ENCODE measurements at places on chromosomes 12 and 14.

DNA sequence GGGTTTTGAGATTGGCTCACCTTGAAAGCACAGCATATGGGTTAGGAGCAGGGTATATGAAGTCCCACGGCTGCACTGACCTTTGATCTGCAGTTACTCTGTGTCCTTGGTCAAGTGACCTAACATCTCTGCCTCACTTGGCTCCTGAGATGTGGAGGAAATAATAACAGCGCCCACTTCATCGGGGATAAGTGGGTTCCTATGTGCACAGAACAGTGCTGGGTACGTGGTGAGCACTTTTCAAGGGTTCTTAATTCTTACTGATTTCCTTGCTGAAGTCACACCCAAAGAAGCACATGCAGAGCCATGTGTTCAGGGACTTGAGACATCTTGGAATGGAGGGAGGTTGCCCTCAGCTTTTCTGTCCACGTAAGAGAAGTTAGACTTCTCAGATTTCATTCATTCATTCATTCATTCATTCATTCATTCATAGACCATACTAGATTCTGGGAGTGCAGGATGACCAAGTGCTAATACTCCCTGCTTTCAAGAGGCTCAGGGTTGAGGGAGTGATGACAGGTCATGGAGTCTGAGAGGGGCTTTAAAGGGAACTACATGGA, 39.4 kb downstream of the ADGRD1 start:
- no peak for DNase-seq

DNA sequence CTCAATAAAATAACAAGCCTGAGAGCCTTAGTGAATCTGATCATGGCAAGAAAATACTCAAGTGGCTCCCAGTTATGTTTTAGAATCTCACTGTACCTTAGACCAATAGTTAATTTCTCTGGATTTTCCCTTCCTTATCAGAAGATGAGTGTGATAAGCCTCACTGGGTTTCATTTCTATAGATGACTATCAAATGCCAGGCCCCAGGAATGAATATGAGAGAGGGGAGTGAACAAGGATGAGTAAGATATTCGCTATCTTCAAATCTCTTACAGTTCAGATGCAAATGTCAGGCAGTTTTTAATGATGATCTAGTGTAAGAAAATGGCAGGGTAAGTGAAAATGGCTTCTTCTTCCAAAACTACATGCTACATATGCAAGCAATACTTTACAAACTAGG, 26.1 kb upstream of the OR10P1 start:
- DNase-seq = no peak

GRCh38 chr12:130086248-130086647, 76.0 kb upstream of the FZD10 start:
- DNase-seq = no peak

DNA sequence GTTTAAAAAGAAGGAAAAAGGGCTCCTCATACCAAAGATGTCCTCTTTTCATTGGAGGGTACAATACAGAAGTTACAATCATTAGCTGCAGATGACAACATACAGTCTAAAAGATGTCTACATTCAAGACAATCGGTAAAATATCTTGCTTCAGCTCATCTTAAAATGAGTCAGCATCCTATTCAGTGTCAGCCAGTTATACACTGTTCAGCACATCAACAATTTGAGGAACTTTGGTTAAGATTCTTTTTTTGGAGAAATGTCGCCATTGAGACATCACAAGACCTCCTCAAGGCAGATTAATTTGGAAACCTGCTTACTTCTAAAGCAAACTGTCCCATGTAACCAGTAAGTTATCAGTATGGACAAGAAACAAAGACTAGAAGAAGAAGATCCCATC, 100.7 kb upstream of the SLC38A4 start:
- no peak for DNase-seq

- DNase-seq = no peak
These were observed 674.4 kb downstream of the TMTC2 start for GRCh38 chr12:83361071-83361470.

DNA sequence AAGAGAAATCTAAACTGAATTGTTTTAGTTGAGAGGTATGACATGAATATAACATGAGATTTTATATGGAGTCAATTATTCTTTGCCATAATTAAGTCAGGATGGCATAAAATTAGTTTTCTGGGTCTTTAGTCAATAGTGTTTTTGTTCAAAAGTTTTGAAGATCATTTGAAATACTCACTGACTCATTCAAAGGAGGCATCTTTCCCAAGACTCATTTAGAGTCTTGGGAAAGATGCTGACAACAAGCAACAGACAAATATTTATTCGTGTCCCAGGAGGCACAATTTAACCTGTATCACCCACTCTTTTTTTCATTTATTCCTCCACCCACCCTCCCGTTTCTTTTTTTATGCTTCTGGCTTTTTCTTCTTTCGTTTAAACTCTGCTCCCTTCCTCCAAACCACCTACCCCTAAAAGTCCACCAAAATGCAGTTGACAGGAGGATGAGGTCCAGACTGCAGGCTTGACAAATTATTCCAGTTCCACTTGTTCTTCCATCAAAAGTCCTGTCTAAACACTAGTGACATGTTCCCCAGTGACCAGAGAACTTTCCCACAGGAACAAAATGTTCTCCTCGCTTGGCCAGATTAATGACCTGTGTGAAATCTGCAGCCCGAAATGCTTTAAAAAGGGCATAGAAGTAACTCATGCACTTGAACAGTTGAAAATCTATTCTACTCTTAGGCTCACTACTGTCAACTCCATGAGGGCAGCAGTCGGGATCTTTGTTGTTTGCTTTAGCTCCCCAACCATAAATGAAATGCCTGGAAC, 43.3 kb upstream of the CSRP2 start:
- no peak for DNase-seq

- DNase-seq = no peak
These were observed 42.3 kb upstream of the EPS8 start for GRCh38 chr12:15831315-15831978.

- no peak for DNase-seq
These were observed 247.7 kb downstream of the ATP23 start for GRCh38 chr12:58189030-58189429.

- no peak for DNase-seq
These were observed 6.8 kb downstream of the FIGNL2 start for GRCh38 chr12:51841727-51842126.

DNA sequence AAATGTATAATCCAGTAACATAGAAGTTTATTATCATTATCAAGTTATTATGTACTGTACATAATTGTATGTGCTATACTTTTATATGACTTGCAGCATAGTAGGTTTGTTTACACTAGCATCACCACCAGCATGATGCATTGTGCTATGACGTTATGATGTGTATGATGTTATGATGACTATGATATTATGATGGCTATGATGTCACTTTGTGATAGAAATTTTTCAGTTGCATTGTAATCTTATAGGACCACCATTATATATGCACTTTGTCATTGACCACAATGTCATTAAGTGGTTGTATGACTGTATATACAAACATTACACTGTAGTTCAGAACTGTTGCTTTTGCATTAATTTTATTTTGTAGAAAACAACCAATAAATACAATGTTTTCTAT, 173.4 kb downstream of the PPFIA2 start:
- no peak for DNase-seq

DNA sequence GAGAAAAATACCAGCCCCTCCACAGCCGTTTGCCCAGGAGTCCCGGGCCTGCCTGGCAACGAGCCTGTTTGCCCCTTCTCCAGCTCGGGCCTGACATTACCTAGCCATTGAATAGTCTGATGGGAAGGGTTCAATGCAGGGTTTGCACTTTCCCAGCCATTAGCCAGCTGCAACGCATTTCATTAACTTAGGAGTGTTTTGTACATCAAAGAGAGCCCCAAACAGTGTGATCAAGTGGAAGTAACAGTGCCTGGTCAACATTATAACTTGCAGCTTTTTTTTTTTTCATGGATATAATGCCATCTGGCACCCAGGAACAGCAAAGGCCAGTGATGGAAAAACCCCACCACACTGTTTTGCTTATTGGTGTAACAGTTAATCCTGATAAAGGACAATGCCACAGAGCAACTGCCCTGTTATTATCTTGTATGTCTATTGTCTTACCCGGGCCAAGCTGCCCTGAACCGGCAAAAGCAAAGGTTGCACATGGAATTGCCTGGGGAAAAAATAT, 38.0 kb downstream of the BTG1 start:
- DNase-seq = peak; percentile 65

DNA sequence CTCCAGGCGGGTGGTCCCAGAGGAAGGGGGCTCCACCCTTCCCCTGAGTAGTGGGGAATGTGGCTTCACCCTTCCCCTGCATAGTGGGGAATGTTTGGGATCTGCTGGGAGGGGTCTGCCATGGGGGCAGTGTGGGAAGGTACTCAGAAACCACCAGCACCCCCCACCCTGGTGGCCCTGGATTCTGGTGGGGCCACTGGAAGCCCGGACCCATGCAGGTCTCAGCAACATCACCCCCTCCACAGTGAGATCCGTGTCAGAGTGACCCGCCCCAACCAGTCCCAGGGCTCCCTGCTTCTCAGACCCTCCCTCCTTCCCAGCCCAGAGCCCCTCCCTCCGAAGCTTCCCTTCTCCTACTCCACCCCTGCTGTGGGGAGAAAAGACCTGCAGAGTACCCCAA, 30.3 kb upstream of the INF2 start:
- no peak for DNase-seq

DNA sequence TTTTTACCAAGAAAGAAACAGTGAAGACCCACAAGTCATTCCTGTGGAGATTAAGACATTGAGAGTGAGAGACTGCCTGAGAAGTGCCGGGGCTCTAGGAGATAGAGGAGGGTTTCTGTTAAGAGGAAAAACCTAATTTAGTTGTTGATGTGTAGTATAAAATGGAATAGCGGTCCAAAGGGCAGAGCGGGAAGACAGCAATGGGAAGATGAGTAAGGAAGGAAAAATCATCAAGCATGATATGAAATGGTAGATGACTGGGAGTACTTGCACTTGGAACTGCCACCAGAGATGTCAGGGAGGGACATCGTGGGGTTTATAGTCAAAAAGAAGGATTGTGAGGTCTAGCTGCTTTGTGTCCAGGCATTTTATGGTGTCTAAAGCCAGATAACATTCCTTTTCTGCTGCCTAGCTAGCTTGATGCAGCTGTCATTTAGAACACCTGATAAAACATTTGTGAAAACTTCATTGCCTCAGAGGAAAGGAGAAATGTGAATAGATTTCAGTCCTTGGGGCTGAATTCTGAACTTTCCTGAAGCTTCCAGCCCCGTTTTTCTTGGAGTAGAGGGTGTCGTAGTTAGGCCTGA, 20.1 kb upstream of the PSEN1 start:
- no peak for DNase-seq

GRCh38 chr14:24062216-24062980, 9.0 kb upstream of the CPNE6 start:
- no peak for DNase-seq

DNA sequence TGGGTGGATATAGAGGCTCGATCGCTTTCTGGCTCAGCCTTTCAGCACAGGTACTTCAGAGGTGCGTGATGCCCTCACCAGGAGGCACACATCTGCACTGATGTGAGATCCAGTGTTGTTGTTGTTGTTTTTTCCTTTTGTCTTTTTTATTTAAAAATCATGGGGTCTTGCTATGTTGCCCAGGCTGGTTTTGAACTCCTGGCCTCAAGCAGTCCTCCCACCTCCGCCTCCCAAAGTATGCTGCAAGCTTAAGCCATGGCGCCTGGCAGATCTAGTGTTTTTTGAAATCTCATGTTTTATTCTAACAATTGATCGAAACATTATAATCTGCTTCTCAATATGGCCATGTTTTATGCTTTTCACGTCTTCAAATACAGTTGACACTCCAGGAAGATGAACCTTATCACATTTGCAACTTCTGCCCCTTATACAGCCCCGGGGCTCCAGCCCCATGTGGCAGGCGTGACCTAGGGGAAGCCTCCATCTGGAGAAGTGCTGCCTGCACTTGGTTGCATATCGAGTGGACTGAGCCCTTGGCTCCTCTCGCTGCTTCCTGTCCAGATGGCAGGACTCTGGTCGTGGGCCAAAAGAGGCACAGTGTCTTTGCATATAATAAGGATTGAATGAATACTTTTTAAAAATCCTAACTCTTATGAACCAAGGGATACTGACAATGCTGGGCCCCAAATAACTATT, 71.7 kb downstream of the TRAF3 start:
- DNase-seq = peak; percentile 90

GRCh38 chr12:22536346-22536945, 7.9 kb downstream of the C2CD5 start:
- DNase-seq = no peak

DNA sequence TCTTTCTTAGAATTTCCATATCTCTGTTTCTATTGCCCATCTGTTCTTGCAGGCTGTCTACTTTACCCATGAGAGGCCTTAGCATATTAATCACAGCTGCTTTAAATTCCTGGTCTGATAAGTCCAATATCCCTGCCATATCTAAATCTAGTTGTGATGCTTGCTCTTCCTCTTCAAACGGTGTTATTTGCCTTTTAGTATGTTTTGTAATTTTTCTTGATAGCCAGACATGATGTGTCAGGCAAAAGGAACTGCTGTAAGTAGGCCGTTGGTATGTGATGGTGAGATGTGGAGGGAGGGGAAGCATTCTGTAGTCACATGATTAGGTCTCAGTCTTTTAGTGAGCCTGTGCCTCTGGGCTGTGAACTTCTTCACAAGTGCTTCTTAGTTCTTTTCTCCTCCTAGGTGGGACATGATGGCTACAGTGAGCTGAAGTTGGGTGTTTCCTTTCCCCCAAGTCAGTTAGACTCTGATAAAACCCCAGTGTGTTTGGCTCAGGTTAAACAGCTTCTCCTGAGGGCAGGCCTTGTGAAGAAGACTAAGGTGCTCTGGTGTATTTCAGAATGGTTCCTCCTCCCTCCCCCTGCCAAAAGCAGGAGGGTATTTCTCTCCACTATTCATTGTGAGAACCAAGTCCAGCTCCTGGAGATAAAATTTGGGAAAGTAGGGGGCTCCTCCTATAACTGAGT, 195.9 kb upstream of the PARP11 start:
- no peak for DNase-seq

DNA sequence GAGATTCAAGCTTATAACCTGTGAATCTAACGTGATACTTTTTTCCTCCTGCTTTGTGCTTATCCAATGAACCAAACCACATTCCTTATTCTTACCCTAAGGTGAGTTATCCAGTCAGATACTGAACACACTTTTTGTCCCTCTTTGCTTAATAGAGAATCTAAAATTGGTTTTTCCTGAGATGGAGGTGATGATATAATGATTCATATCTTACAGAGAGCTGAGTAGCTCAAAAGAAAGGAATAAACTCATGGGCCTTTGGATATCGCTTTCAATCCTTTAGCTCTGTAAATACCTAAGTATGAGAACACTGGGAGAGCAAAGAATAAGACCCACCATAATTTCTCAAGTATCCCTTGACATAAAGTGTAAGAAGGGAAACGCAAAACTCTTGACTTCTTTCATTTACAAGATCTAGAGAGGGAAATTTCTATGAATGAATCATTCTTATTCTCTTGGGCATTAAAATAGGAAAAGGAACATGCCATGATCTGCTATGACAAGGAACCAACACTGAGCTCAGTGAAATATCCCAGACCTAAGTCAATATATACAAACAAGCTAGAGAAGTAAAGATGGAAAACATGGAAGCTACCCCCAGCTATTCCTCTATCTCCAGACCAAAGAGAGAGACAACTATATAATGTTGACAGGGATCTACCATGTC, 81.8 kb upstream of the STAC3 start:
- DNase-seq = no peak

GRCh38 chr14:52327374-52328226, 13.5 kb downstream of the PTGER2 start:
- DNase-seq = no peak

Measured in BE2C (cell line).